Stimulated activated CD4-positive, alpha-beta T cell treated with anti-CD3 and anti-CD28 coated beads, Interleukin-15, amount 100 ng/mL, for 1 hour (primary cell): ENCODE measurements at places on chromosomes 12 and 14.
A peak's percentile ranks its signal among the peaks of the same experiment; 100 is the strongest.

GRCh38 chr12:109721276-109721675, 7.7 kb downstream of the FAM222A start:
- DNase-seq, result no peak

GRCh38 chr14:95649230-95649629, 37.0 kb upstream of the TCL1B start:
- DNase-seq, result no peak

- no peak for DNase-seq
These were observed 1.3 kb upstream of the RASSF3 start for GRCh38 chr12:64608901-64609535.

DNA sequence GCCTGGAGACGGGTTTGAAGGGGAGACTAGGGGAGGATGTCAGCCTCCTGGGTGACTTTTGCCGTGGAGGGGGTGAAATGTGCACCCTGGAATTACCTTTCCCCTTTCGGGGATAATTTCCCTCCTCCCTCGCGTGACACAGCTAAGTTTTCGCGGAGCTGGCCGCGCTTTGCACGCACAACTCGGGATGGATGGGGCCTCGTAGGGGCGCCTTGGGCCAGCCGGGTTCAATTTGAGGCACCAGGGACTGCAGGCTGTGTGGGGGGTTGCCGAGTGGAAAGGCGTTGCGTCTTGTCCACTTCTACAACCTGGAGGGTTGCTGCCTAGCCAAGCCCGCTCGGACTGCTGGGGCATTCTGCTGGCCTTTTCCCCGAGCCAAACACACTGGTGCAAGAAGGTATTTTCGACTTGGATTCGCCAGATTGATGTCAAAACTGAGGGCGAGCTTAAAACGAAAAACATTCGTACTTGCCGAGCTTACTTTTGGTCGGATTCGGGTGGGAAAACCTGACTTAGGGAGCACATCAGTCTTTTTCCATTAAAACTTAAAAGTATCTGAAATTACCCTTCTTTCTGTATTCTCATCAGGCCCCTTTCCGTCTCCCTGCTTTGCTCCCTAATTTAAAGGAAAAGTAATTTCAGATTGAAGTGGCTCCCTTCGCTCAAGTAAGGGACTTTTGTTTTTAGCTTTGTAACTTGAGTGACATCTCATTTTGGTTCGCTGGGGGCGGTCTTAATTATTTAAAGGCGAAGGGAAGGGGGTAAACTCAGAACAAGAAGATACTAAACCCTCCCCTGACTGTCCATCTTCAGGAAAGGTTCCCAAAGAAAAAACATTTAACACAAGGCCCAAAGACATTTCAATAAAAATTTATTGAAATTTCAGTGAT, 14.3 kb downstream of the TBX3 start:
- no peak for DNase-seq

- DNase-seq, result no peak
These were observed 4.7 kb downstream of the ANHX start for GRCh38 chr12:133231001-133231400.

GRCh38 chr12:31900271-31900670, 58.9 kb upstream of the RESF1 start:
- no peak for DNase-seq

GRCh38 chr12:103848143-103848542, 7.1 kb upstream of the NT5DC3 start:
- no peak for DNase-seq

GRCh38 chr12:53231921-53232645, at the start of gene RARG:
TSS of gene RARG (minus strand) at chr12:53232209. CDS start at chr12:53227545, 4,664 bp downstream.
- DNase-seq, result peak; percentile 48

DNA sequence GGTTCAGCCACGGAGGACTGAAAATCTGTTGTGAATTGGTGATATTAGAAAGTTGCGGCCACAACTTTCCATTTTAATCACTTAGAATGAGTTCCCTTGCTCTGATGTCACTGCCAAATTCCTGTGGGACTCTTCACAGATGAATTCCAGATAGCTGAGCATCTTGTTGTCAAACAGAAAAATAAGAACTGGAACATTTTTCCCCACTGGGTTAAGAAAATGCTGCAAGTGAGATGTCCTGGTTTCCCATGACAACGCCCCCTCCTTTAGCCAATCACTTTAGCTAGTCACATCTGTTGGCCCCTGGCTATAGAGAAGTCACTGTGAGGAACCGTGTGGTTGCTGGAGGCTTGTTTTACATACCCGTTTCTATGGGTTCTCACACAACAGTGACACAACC, 135.9 kb downstream of the KTN1 start:
- DNase-seq, result no peak

GRCh38 chr12:89962648-89963047, 254.0 kb upstream of the ATP2B1 start:
- no peak for DNase-seq

- no peak for DNase-seq
These were observed 124.1 kb downstream of the ARMH4 start for GRCh38 chr14:58027904-58028303.

DNA sequence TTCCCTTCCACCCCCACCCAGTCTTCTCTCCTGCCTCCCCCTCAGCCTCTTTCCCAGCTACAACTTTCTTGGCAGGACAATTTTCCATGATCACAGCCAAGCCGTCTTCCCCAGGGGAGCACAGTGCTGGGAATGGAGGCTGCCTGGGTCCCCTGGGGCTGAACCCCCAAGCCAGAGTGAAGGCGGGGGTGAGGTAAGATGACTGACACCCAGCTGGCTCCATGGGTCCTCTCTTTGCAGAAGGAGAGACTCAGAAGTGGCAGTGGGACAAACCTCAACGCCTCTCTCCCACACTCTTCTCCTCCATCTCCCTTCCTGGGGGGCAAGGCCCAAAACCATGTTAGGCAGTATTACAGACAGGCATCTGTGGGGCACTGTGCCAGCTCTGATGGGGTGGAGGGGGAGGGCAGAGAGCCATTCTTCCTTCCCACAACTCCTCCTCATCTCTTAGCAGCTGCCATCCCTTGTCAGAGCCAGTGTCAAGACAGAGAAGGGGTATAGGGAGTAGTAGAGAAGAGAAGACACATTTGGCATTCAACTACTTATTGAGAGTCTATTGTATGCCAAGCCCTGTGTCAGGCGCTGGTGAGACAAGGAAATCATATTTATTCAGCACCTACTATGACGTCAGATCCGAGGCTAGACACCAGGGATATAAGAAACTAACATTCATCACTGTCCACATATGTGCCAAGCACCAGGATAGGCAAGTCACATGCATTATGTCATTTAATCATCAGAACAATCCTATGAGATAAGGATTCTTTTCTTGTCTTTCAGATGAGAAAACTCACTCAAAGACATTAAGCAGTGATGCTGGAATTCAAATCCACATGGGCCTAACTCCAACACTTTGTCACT, 3.6 kb downstream of the ITGA7 start:
- no peak for DNase-seq

GRCh38 chr12:74619084-74619483, 81.4 kb downstream of the ATXN7L3B start:
- DNase-seq, result no peak

DNA sequence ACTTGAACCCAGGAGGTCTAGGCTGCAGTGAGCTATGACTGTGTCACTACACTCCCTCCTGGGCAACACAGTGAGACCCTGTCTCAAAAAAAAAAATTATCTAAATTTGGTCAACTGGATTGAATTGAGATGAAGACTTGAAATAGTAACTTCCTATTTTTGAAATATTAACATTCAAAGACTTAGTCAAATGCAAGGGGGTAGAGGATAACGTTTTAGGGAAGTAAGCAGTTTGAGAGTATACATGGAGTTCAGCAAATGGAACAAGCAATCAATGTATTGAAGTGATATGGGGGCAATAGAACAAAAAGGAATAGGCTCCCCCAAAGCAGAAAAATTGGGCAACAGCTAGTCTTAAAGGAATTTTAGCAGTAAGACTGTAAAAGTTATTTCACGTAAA, 4.6 kb upstream of the MFAP5 start:
- no peak for DNase-seq

DNA sequence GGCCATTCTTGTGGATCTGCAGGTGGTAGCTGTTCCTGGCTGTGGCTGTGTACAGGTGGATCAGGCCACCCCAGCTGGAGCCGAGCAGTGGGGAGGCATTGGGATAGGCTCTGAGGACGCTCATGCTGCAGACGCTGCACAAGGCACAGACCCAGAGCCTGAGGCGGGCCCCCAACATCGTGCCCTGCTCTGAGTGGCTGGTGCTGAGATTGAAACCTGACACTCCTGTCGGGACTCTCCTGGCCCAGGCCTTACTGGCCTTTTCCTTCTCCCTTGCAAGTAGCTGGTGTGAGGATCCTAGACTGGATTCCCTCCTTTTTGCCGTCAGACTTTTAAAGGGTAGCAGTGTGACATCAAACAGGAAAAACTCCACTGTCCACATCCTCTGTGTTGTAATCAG, at the start of gene FGF23:
Gene FGF23, minus strand, starts transcription at position 308 of the 400 bp plus-strand sequence. Its CDS starts 130 bp downstream, at position 178.
- no peak for DNase-seq

- DNase-seq, result no peak
These were observed 24.4 kb upstream of the KITLG start for GRCh38 chr12:88604646-88605045.

DNA sequence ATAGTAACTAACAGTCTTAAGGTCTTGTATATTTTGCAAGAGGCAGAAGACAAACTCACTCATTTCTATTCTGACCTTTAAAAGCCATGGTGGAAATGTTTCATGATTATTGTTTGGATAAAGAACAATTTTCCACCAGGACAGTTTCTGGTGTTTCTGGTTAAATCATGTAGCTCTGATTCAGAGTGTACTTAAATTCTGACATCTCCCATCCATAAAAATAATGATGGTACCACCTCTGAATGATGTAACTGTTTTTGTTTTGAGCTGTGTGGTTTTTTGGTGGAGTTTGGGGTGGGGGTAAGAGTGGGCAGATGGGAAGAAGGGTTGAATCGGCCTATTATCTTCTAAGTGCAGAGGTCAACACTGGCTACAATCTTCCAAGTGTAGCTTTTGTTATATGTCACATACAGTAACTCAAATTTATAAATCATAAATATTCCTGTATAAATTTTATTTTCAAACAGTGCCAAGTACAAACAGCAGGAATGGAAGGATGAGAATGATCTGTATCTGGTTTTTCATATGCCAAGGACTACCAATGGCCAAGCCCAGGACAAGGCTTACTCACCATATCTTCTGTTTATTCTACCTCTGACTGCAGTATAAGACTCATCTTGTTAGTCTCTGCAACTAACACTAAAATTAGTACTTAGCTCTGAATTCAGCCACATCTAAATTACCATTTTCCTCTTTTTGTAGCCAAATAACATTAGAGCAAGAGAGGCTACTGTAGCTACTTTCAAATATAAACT, 108.7 kb downstream of the BCAT1 start:
- no peak for DNase-seq

DNA sequence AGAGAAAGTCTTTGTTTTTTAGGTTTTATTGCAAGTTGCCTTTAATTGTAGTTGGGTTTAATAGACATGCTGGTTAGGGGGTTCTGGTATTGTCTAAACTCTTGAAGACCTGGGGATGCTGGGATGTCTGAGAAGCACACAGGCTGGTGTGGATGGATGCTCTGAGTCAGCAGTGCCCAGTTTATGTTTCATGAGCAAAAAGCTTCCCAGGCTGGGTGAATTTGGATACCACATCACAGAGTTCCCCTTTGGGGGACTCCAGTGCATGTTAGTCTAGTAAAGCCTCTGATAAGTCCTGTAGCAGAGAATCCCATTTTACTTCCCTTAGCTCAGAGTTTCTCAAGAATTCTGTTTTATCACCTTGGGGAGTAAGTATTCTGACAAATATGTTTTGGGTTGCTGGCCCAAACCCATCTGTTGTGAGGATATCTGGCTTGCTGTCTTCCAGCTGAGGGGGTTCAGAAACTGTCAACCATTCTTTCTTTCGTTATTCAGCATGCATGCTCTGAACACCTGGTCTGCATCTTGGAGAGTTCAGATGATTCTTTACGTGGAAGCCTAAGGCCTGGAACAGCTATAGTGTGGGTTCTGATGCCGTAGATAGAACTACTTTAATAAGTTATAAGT, 509.1 kb downstream of the VRK1 start:
- no peak for DNase-seq

DNA sequence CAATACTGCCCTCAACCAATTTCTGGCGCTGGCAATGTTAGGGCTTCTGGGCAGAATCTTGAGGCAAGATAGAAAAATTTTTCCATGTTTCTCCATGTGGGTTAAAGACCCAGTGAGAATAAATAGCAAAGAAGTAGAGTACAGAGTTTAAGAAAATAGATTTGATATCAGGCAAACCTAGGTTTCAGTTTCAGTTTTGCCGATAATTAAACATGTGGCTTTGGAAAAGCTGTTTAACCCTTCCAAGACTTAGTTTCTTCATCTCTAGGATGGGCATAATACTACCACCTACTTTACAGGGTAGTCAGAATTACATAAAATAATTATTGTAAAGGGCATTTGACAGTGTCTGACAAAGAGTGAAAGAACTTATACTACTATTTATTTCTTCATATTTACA, 360.4 kb downstream of the PCNX1 start:
- DNase-seq, result no peak

- DNase-seq, result no peak
These were observed 192.8 kb upstream of the RGS6 start for GRCh38 chr14:71739273-71739990.

DNA sequence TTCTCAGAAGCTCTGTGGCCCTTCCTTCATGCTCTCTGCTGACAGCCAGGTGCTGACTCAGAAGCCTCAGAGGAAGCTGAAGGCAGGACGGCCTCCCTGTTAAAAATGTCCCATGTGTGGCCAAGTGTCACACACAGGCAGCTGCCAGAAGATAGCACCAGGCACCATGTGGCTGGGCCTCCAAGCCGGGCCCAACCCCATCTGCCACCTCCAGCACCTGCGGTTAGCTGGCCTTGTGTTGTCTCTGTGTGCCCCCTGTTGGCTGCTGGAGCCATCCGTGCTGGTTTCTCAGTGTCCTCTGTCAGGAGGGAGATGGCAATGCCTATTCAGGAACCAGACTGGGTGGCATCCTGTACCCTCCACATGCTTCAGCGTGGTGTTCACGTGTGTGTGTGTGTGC, 63.2 kb downstream of the TSPAN11 start:
- DNase-seq, result no peak

DNA sequence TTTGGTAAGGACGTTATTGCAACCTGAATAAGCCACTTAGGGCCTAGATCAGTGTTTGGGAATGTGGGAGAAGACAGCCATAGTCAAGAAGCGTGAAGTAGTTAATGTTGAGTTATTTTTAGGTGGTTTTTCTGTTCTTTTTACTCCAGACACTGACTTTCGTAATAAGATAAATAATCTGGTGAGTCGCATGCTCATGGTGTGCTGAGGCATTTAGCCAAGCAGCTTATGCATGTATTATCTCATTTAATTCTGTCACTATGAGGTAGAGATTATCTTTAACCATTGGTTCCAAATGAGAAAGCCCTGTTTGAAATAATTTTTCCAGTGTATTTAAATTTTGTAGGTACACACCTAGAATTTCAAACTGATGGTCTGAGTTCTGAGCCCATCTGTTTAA, 67.3 kb downstream of the RCOR1 start:
- DNase-seq, result no peak

GRCh38 chr14:31937730-31938346, 139.3 kb upstream of the ARHGAP5 start:
- peak; percentile 26 for DNase-seq

DNA sequence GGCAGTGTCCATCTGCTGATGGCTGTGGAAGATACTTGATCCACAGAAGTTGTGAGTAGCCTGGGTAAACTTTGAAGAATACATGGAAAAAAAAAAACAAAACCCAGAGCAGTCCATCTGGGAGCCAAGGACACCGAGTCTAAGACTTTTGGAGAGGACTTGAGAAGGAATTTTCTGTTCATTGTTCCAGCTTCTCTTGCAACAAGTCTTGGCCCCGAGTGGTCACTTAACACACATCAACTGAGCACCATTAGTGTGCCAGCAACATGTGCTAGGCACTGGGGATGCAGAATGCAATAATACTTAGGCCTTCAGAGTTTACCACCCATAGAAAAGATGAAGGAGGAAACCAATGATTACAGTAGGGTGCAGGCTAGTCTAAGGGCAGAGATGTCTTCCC, 266.7 kb downstream of the EMP1 start:
- DNase-seq, result no peak
